ENCODE measurements at places on chromosomes 1 and 21.
A peak's percentile ranks its signal among the peaks of the same experiment; 100 is the strongest.

DNA sequence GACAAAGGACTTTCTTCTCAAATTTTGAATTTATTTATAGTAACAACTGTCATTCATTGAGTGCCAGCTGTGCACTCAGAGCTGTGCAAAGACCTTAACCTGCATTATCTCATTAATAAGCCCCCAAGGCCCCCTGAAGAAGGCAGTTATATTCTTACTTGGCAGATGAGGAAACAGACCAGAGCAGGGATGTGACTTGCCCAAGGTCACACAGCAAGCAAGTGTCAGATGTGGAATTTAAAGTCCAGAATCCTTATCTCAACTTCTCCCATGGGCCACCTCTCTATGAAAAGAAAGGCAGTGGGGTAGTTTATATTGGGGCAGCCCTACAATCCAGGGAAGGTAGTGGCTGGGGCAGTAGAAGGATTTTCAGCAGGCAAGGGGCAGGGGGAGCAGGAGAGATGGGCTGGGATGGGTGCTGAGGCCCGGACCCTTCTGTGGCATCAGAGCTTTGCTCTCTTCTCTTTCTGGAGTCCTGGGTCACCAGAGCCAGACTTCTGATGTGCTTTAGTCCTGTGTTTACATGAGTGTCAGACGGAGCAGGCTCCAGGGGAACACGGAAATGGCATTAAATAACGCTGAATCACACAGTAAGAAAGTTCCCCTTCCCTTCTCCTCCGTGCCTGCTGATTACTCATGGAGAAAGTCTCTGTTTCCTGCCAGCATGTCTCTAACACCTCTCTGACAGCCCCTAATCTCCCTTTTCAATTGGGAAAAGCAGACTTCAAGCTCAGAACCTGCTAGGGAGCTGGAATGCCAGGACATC is 39.5 kb downstream of the EPHB2 start:
- DNase-seq: no peak

GRCh38 chr1:199508653-199509052 is 518.9 kb upstream of the NR5A2 start:
- no peak for DNase-seq

DNA sequence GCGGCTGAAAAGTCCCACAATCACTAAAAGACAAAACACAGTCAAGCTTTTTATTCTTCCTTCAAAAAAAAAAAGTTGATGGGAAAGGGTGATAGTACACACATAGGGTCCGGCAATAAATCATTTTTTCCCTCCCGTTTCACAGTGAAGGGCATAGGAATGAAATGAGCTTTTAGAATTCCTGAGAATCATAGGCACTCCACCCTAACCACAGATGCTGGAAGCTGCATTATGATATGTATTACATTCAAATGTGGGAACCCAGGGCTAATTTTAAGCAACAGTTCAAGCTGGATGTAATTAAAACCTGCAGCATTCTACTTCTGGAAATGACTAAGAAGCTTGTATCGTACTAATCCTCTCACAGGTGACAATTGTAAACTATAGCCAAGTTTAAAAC is 75.7 kb upstream of the KCNJ15 start:
- DNase-seq: no peak

- DNase-seq: peak; percentile 75
Observed at GRCh38 chr1:904310-904950, 19.3 kb upstream of the SAMD11 start.

GRCh38 chr21:34008618-34009017 is 64.8 kb upstream of the MRPS6 start:
- DNase-seq: no peak

DNA sequence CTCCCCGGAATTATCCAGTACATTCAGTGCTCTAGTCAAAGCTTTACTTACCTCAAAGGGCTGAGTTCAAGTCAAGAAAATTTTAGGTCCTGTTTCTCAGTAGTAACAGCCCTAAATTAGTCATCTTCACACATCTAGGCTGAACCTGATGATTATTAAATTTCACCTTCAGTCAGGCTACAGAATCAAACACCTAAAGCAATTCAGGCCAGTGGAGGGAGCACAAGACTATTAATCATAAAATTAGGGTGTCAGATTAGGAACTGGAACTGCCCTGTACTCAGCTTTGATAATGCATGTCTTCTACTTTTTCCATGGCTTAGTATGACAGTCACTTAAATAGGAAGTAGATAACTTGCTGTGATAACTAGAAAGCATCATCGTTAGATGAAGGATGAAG is 28.4 kb upstream of the BCAS2 start:
- DNase-seq: no peak

DNA sequence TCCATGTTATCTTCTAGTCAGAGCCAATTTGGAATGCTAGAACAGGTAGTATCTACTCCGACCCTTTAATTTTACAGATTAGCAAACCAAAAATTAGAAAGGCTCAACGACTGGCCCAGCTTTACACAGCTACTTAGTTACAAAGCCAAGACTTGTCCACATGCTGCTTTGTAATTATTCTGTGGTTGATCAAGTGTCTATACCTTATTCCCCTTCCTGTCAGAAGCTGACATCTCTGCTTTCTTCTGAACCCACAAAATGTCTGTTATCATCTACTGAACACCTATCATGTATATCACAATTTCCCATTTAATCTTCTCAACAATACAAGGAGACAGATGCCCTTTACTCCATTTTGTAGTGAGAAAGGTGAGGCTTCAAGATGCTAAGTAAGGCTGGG is 15.6 kb downstream of the TGFBR3 start:
- DNase-seq: no peak

DNA sequence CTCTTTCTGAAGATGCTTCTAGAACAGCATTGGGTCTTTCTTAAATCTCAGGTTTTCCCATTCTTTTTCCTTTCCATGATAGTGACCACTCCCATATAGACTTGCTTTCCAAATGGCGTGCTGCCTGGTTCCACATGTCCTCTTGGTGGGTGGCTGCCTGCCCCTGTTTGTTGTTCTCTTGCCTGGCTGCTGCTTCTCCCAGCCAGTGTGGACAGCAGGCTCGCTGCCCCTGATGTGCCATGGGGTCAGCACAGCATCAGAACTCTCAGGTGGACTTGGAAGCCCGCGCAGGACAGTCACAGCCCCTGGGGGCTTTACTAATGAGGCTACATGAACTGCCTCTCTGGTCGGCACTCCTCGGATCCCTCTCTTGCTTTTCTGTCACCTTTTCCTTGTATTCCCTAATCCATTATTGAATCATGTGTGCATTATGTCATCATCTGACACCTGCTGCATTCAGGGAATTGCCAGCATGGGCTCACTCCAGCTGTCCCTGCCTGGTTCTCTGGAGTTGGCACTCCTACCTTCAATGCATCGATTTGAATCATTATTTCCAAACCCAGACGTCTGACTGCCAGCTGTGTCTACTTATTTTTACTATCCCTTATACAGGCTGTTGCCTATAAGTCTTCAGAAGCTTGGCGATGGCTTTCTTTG is 100.5 kb upstream of the COA6 start:
- DNase-seq: no peak

DNA sequence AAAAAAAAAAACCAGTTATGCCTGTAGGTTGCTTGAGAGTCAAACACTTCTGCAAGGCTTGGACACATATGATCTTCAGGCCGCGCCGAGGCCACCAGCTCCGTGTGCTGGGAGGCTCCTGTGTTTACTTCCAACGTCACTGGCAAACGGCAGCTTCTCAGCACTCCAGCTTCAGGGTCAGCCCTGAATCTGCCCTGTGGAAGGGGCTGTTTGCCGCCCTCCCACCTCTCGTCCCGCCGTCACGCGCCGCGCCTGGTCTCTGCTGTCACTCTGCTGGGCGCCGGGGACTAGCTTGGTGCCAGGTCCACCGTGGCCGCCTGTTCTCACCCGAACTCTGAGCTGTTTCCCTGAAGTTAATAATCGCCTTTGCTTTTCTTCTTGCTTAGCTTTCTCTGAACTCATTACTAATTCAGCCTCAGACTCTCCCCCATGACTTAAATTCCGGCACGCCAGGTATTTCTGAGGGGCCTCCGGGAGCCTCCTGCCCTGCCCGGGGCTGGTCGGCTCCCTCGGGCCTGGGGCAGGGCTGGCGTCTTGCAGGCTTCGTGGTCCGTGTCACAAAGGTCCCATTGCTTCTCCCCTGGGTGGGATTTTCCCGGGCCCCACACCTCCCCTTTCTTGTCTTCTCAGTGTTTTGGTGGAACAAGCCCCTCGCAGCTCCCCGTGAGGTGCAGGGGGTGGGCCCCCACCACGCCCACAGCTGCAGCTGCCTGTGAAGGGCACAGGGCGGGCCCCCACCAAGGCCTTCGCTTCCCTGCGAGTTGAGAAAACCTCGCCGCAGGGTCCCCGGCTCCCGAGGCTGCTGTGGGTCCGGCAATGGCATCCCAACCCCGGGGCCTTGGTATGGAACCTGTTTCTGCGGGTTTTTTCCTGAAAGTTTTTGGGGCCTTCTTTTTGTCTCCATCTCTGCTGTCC is 14.6 kb upstream of the C1orf159 start:
- no peak for DNase-seq

GRCh38 chr1:1755852-1756251 is 22.4 kb downstream of the NADK start:
- DNase-seq: no peak

- no peak for DNase-seq
Observed at GRCh38 chr1:221040691-221041285, 161.5 kb downstream of the HLX start.

- DNase-seq: no peak
Observed at GRCh38 chr1:178933105-178933561, 62.3 kb upstream of the ANGPTL1 start.

DNA sequence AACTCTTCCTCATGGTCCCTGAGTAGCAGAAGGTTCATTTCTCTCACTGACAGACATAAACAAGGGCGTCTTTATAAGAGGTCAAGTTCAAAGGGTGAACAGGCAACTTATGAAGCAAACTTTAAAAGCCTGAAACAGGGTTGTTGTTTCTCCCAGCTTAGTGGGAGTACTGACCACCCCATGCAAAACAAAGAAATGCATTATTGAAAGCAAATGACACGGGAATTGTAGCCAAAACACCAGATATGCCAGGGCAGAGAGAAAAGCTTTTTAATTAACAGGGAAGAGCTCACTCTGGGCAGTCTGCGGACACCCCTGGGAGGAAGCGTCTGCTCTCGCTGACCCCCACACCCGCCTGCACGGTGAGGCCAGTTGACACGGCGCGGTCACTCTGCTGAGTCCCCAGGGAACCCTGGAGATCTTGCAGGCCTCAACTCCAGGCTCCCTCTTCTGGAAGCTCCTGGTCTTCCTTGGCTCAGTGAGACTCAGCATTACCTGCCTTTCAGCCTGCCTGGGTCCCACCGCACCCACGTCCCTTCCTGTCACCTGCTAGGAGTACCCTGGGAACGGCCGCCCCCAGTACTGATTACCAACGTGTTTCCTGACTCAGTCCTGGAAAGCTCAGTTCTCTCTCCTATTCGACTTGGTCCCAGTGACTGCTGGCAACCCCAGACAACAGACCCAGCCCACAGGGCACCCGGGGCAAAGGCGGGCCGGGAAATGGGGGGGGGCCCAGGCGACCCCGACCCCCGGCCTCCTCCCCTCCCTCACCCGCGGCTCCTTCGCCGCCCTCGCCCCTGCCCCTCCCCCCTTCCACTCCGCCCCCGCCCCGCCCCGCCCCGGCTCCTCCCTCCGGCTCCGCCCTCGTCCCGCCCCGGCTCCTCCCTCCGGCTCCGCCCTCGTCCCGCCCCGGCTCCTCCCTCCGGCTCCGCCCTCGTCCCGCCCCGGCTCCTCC is 972 bp downstream of the CFAP410 start:
- DNase-seq: no peak

- no peak for DNase-seq
Observed at GRCh38 chr1:219927956-219928790, at the start of gene SLC30A10. Gene SLC30A10 (minus strand): TSS chr1:219928557. CDS start chr1:219928440, 117 bp downstream.

DNA sequence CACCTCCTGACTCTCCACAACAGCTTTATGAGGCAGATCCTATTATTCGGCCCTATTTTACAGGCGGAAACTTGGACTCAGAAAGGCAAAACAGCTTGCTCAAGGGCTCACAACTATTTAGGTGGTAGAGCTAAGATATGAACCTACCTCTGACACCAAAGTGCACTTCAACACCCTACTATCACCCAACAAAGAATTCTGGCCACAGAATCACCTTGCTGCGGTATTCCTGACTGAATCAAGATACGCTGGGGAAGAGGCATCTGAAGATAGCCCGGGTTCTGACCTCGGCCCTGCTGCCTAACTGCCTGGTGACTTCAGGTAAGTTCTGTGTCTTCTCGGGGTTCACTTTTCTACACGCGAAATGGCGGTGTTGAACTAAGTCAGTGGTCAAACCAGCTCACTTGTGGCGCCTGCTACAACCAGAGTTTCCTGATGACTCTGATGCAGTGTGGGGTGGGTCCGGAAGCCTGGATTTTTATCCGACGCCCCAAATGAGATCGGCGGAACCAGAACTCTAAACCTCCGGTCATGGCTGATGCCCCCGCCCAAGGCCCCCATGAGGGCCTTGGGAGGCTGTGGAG is 608 bp downstream of the PEF1 start:
- DNase-seq: no peak

DNA sequence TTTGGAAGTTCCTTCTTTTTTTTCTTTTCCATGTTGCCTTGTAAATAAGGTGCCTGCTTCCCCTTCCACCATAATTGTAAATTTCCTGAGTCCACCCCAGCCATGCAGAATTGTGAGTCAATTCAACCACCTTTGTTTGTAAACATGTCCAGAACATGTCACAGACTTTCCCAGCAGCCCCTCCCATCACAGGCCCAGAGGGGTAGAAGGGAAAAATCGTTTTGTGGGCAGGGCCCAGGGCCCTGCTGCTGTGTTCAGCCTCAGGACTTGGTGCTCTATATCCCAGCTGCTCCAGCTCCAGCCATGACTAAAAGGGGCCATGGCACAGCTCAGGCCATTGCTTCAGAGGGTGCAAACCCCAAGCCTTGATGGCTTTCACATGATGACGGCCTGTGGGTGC is 384.6 kb upstream of the NCAM2 start:
- no peak for DNase-seq

- DNase-seq: no peak
Observed at GRCh38 chr1:61362351-61362750, 280.0 kb downstream of the NFIA start.

GRCh38 chr1:204760350-204760749 is 74.8 kb upstream of the LRRN2 start:
- DNase-seq: no peak

DNA sequence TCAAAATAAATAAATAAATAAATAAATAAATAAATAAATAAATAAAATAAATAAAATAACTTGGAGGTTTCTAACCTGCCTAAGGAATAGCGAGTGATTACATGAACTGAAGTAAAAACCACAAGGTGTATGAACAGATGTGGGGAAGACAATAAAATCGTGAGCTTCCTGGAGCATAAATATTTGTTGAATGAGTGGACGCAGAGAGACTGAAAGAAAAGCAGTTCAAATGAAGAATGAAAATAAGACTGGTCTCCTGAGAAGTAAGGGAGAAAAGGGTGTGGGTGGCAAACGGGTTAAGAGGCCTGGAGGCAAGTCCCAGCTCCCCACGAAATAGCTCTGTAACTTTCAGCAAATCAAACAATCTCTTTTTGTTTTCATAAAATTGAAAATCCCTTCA is 33.6 kb downstream of the CHML start:
- DNase-seq: no peak

- DNase-seq: no peak
Observed at GRCh38 chr1:174407665-174408064, 40.1 kb upstream of the GPR52 start.

- no peak for DNase-seq
Observed at GRCh38 chr1:66262208-66262963, 271.6 kb upstream of the SGIP1 start.

- no peak for DNase-seq
Observed at GRCh38 chr1:43074244-43074643, 97.8 kb downstream of the EBNA1BP2 start.

GRCh38 chr1:200198236-200198635 is 170.7 kb downstream of the NR5A2 start:
- no peak for DNase-seq
